ENCODE measurements at places on chromosomes 3 and 15. TPM values are rescaled to one million over a fixed set of nuclear protein-coding genes. Genes with fewer than 3 reads are reported as not detected.

DPPA2 gene
- not detected for total RNA-seq

NGLY1 gene
- total RNA-seq = 53.8 TPM

ESYT3 gene
- 2.3 TPM for total RNA-seq

LEKR1 gene
- total RNA-seq = 9.1 TPM

PDIA5 gene
- 13.7 TPM for total RNA-seq

PLSCR2 gene
- not detected for total RNA-seq

GOLGA6L22 gene
- total RNA-seq = not detected

ABI3BP gene
- 18.2 TPM for total RNA-seq

VEPH1 gene
- not detected for total RNA-seq

OXTR gene
- not detected for total RNA-seq

C3orf22 gene
- not detected for total RNA-seq

EPHA3 gene
- total RNA-seq = 0.95 TPM
